Kidney glomerular epithelial cell (primary cell): ENCODE measurements at places on chromosomes 13 and 19.
A peak's percentile ranks its signal among the peaks of the same experiment; 100 is the strongest.

- no peak for DNase-seq
Observed at GRCh38 chr13:113666951-113667701, at the start of gene GRK1. GRK1 (plus strand) TSS chr13:113667219; CDS start chr13:113667387, 168 bp downstream.

GRCh38 chr19:16628984-16629691 lies 1.1 kb upstream of the MED26 start:
- no peak for DNase-seq

DNA sequence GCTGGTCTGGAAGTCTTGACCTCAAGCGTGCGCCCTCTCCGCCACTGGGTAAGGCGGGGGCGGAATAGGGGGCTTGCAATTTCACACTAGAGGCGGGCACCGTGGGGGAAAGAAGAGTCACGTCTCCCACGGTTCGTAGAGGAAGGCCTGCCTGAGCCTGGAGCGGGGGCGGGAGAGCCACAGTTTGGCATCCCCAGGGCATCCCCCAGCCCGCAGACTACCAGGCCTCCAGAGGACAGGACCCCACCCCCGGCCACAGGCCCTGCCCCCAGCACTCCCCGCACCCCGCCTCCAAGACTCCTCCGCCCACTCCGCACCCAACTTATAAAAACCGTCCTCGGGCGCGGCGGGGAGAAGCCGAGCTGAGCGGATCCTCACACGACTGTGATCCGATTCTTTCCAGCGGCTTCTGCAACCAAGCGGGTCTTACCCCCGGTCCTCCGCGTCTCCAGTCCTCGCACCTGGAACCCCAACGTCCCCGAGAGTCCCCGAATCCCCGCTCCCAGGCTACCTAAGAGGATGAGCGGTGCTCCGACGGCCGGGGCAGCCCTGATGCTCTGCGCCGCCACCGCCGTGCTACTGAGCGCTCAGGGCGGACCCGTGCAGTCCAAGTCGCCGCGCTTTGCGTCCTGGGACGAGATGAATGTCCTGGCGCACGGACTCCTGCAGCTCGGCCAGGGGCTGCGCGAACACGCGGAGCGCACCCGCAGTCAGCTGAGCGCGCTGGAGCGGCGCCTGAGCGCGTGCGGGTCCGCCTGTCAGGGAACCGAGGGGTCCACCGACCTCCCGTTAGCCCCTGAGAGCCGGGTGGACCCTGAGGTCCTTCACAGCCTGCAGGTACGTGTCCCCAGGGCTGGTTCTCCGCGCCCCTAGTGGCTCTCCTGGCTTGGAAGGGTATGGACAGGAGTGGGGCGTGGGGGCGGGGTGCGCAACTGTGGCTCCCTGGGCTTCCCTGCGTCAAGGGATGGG lies at the start of gene ANGPTL4:
Gene ANGPTL4, plus strand, starts transcription at position 353 of the 969 bp plus-strand sequence. Its CDS starts 167 bp downstream, at position 520.
- peak; percentile 30 for DNase-seq

GRCh38 chr19:15252398-15253018 lies 20.3 kb upstream of the EPHX3 start:
- DNase-seq: peak; percentile 44

DNA sequence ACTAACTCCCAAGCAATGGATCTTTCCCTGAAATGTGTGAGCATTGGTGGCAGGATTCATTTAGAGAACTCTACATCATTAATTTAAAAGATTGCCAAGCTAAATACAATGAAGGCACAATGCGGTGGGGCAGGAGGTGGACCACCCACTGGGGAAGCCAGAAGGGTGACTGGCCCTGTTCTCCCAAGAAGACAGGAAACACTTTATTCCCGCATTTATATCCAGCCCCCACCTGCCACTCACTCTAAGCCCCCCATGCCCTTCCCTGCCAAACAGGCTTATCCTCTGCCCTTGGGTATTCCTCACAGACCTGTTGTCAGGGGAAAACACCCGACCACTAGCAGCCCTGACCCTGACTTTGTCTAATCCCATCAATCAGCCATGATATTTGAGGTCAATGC lies 189.1 kb upstream of the UBL3 start:
- DNase-seq: no peak

DNA sequence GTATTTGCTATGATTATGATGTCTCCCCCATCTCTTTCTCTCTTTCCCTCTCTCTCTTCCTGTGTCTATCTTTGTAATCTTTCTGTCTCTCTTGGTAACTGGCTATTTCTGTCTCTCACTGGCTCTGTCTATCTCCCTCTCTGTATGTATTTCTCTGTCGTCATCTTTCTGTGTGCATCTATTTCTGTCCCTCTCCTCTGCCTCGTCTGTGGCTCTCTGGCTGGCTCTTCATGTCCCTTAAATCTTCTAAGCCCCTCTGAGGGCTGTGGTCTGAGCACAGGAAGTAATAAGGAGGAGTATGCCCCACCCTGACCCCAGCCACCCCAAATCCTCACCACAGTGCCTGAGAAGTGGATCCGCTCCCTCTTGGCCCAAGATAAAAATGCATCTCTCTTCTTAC lies 104.4 kb downstream of the DNAJC15 start:
- no peak for DNase-seq

- no peak for DNase-seq
Observed at GRCh38 chr13:79522583-79522982, 41.6 kb downstream of the NDFIP2 start.
